ENCODE measurements at places on chromosomes 3 and 15. TPM values are rescaled to one million over a fixed set of nuclear protein-coding genes. Genes with fewer than 3 reads are reported as not detected.

DNA sequence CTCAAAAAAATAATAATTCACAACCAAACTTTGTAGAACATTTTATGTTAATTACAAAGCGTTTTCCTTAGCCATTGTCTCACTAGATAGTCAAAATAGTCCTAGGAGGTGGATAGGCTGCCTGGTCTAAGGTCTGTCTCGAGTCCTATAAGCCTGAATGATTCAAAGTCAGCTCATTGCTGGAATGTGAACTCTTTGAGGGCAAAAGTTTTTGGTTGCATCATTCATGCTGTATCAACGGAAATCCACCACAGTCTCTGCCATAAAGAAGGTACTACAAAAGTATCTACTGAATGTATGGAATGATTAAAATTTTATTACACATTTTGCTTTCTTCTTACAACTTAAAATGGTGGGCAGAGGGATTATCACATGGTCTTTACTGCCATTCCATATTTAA lies 387.3 kb upstream of the RARB start:
- no peak for DNase-seq

DNA sequence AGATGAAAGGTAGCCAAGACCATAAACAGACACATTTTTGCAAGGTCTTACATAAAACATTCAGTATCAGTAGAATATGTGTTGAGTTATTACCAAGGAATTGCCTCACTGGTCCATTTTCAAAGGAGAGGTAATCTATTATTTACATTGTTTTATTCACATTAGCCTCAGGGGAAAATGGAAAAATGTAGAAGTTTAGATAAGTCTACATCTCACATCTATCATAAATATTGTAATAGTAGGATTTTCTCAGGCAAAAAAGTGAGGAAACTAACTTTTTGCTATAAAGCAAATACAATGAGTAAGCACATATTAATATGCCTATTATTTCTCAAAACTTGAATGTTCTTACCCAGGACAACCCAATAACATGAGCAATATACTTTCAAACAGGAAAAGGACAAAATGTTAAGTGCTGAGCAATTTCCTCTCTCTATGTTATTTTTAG lies 184.6 kb upstream of the AGTR1 start:
- no peak for DNase-seq

- DNase-seq, result no peak
These were observed 55.8 kb downstream of the DAPK2 start for GRCh38 chr15:63990454-63990853.

DNA sequence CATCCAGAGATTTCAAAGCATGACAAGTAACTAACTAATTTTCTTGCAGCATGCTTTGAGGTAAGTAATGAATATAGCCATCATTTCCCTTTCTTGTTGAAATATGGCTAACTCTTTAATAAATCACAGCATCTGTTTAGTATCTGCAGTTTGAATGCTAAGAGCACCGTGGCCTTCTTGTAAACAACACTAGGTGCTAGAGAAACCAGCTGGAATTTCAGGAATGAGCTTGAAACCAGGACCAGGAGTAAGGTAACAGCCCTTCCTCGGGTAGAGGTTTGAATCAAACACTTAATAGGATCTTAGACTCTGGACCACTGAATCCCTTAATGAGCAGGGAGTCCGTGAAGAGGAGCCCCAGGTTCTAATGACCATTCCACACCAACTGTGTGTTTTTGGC lies 13.6 kb downstream of the CALML4 start:
- DNase-seq, result no peak

GRCh38 chr3:104909721-104910120 lies 457.0 kb upstream of the ALCAM start:
- no peak for DNase-seq

ELL3 gene
- total RNA-seq, result 1.2 TPM

USP19 gene
- total RNA-seq, result 82.0 TPM

All from Daoy (cell line).